ENCODE measurements at places on chromosomes 7 and 10. TPM values are rescaled to one million over a fixed set of nuclear protein-coding genes. Genes with fewer than 3 reads are reported as not detected.
A peak's percentile ranks its signal among the peaks of the same experiment; 100 is the strongest.

- no peak for DNase-seq
These were observed 93.3 kb downstream of the BMS1 start for GRCh38 chr10:42875798-42876341.

DNA sequence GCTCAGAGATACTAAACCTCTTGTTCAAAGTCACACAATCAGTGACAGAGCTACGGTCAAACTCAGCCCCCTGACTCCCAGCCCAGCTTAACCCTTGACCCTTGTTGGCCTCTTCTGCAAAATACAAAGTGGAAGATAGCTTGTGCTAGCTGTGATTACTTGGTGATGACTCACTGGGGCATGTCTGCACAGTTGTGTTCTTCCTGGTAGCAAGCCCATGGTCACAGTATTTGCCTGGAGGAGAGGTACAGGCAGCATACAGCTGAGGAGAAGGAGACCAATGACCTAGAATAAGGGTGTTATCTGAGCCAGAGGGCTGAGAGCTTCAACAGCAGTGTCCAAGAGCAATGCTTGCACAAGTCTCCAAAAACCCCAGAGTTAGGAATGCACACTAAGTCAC, 5.7 kb upstream of the HSPA12A start:
- no peak for DNase-seq

- DNase-seq: no peak
These were observed 10.4 kb upstream of the ELFN1 start for GRCh38 chr7:1659696-1660095.

Gene BTBD16
- total RNA-seq: not detected

- no peak for DNase-seq
These were observed 62.6 kb downstream of the COL13A1 start for GRCh38 chr10:69864321-69864720.

Gene TMEM225B
- 1.1 TPM for total RNA-seq

DNA sequence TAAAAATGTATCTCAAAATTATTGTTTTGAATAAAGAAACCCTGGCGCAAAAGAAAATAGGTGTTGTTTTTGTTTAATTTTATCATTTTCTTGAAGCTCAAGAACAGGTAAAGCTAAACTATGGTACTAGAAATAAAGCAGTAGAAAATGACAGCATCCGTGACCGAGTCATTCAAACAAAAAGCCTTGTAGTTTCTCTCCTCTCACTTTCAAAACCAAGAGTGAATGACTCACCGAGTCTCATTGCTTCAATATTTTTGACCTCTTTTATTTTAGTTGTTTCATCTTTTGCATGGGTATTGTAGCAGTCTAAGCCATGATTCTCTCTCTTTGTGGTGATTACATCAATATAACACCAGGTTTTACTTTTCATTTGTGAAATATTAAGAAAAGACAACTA, 396.5 kb downstream of the POM121L12 start:
- no peak for DNase-seq

DNA sequence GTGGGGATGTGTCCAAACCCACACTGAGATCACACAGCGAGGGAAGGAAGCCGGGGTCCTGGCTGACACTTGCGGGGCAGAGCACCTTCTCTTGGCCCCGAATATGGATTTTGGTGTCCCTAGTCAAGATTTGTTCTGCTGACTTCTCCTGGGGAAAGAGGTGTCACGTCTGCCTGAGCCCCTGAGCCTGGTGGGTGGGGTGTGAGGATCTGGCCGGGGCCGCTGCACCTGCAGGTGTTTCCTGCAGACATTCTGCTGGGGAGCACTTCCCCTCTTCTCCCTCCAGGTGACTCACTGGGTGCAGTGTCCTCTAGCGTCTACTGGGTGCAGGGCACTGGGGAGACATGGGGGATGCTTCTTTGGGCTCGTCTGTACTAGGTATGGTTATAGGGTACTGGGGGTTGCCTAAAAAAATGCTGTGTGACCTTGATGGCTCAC, 99.2 kb downstream of the GRK5 start:
- DNase-seq: no peak

Gene NRCAM
- total RNA-seq: 81.8 TPM

Gene SYT15
- total RNA-seq: 10.3 TPM

DNA sequence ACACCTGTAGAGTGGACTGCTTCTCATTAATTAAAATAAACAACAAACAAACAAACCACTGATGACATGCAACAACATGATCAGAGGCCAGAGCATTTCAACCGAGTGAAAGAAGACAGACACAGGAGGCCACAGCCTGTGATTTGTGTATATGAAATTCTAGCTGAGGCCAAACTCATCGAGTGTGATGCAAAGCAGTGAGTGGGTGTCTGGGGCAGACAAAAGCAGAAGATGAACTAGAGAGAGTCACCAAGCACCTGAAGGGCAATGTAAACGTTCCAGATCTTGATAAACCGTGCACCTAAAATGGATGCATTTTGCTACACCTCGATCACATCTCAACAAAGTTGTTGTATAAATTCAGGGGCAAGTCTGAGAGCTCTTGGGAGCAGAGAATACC, 108.4 kb downstream of the KLF6 start:
- no peak for DNase-seq

Gene RBM17
- 73.4 TPM for total RNA-seq

GRCh38 chr7:36198854-36199266, 45.8 kb downstream of the EEPD1 start:
- no peak for DNase-seq

DNA sequence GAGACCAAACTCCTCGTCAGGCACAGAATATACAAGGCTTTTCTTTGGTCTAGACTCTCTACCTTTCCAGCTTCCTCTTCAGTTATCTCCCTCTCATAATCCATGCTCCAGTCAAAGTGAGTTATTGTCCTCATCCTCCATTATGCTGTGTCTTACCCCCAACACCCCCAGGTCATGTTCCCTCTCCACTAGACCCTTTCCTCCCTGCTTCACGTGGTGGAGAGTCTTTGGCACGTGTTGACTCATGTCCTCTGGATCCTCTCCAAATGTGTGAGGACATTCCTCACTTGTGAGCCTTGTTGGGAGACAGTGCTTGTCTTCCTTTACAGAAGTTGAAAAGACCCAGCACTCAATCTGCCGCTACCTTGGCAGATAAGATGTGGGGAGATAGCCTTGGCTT, 36.0 kb upstream of the DLD start:
- DNase-seq: no peak

GRCh38 chr7:19587291-19587690, 121.5 kb downstream of the POLR1F start:
- DNase-seq: no peak

DNA sequence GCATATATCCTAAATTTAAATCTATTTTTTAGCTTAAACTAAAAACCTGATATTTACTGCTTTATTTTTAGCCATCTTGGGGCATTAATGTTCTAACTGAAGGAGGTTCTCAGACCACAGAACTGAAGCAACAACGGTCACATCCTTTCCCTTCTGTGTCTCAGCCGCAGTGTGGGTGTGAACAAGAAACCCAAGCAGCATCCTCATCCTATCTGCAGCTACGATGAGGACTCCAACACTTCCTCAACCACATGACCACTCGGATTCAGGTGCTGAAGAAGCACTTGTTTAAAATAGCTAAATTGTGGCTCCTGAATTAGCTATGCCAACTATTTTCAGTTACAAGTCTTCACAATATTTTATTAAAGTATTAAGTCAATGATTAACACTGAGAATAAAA, 5.3 kb downstream of the ESYT2 start:
- no peak for DNase-seq

DNA sequence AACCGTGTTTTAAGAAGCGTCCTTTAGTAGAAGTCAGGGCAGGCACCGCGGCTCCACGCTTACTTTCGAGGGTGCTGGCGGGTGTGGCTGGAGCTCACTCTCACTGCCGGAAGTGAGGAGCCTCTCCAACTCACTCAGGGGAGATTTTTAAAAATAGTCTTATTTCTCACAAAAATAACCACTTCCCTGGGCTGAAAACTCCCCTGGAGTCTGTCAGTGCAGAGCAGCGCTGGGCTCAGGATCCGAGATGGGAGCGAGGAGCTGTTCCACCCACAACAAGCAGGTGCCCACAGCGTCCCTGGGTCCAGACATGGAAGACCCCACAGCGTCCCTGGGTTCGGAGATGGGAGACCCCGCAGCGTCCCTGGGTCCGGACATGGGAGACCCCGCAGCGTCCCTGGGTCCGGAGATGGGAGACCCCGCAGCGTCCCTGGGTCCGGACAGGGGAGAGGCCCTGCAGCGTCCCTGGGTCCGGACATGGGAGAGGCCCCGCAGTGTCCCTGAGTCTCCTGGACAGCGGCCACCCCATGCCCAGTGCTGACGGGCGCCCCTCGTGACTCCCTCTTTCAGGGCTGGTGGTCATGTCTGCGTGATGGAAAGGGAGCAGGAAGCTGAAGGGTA, 51.2 kb downstream of the VIPR2 start:
- peak; percentile 82 for DNase-seq

DNA sequence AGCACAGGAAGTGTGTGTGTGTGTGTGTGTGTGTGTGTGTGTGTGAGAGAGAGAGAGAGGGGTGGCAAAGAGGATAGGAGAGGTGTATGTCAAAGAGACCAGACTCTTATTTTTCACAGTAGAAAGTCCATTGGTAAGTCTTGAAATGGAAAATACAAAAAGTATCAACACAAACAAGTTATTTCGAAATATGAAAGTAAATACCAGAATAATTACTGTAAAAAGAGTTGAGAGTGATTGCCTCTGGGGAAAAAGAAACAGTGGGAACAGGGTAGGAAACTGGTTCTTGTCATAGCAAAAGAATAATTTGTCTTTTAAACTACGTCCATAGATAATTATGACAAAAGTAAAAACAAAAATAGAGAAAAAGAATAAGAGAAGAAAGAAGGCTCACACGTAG, 29.0 kb upstream of the EIF5AL1 start:
- DNase-seq: no peak

DNA sequence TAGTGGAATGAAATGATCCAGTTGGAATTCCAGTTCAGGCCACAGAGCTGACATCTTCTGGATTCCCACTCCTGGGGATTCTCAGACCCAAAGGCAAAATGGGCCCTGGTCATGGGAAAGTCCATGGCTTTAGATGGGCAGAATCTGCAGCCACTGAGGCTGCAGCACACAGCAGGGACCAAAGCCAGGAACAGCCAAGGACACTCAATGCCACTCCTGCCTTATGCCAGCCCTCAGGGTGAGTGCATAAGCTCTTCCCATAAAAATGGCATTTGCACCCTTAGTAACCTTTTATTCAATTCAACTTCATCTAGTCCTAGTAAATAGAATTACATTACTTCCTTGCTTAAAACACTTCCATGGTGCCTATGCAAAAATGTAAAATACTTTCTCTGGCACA, 274.4 kb downstream of the KCNMA1 start:
- no peak for DNase-seq

- no peak for DNase-seq
These were observed 8.0 kb downstream of the SKAP2 start for GRCh38 chr7:26856176-26856985.

- DNase-seq: no peak
These were observed 1094.4 kb downstream of the NRG3 start for GRCh38 chr10:82969405-82969804.

GRCh38 chr10:34434119-34434594, 380.9 kb downstream of the PARD3 start:
- no peak for DNase-seq

Gene ANKRD30A
- total RNA-seq: not detected
